ENCODE measurements at places on chromosomes 2 and 18. TPM values are rescaled to one million over a fixed set of nuclear protein-coding genes. Genes with fewer than 3 reads are reported as not detected.

- H3K36me3 ChIP-seq, result no peaks in the 10 kb centered on the region
- H3K27me3 ChIP-seq, result no peaks in the 10 kb centered on the region
- peaks cover 68% of the 10 kb centered on the region for H3K4me1 ChIP-seq
- peak overlapping the region; percentile 96 for H3K27ac ChIP-seq
- peak; percentile 78 for DNase-seq
These were observed 53.5 kb upstream of the ID2 start for GRCh38 chr2:8628179-8628865.

DNA sequence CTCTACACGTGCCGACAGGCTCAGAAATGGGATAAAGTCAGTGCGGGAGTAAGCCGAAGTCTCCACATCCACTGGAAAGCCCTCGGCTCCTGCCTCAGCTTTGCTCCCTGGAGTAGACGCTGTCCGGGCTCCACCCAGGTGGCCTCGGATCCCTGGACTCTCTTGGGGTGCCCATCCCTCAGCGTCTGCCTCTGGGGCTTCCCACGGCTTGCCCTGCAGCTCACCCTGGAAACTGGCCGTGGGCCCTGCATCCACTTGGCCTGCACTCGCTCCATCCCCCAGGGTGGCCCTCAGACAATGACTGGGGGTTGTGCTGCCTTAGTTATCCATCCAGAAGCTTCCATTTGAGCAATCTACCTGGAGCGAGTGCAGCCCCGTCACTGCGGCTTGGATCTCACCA is 36.2 kb upstream of the TAF1B start:
- H3K4me3 ChIP-seq, result no peak overlapping the region
- no peak overlapping the region for H3K27ac ChIP-seq
- H3K4me1 ChIP-seq, result peaks cover 22% of the 10 kb centered on the region
- H3K36me3 ChIP-seq, result no peaks in the 10 kb centered on the region
- no peaks in the 10 kb centered on the region for H3K27me3 ChIP-seq
- DNase-seq, result no peak

- peaks cover 10% of the 10 kb centered on the region for H3K4me1 ChIP-seq
- H3K36me3 ChIP-seq, result no peaks in the 10 kb centered on the region
- peaks cover 5% of the 10 kb centered on the region for H3K27me3 ChIP-seq
- no peak for DNase-seq
- H3K4me3 ChIP-seq, result no peak overlapping the region
These were observed 87.8 kb upstream of the SLC66A3 start for GRCh38 chr2:11067221-11068078.

The MLPH gene
- 31.8 TPM for polyA plus RNA-seq

The FEV gene
- polyA plus RNA-seq, result 11.9 TPM

- peak overlapping the region; percentile 86 for H3K27ac ChIP-seq
- no peak overlapping the region for H3K4me3 ChIP-seq
- peak; percentile 46 for DNase-seq
- H3K4me1 ChIP-seq, result peaks cover 33% of the 10 kb centered on the region
- no peaks in the 10 kb centered on the region for H3K36me3 ChIP-seq
- no peaks in the 10 kb centered on the region for H3K27me3 ChIP-seq
These were observed 308.0 kb upstream of the STON1 start for GRCh38 chr2:48221846-48222516.

The SLC16A14 gene
- 1.9 TPM for polyA plus RNA-seq

GRCh38 chr18:72697706-72698105 is 153.6 kb upstream of the CBLN2 start:
- H3K4me1 ChIP-seq, result no peaks in the 10 kb centered on the region
- no peak overlapping the region for H3K27ac ChIP-seq
- no peaks in the 10 kb centered on the region for H3K36me3 ChIP-seq
- no peaks in the 10 kb centered on the region for H3K27me3 ChIP-seq
- no peak for DNase-seq
- no peak overlapping the region for H3K4me3 ChIP-seq

DNA sequence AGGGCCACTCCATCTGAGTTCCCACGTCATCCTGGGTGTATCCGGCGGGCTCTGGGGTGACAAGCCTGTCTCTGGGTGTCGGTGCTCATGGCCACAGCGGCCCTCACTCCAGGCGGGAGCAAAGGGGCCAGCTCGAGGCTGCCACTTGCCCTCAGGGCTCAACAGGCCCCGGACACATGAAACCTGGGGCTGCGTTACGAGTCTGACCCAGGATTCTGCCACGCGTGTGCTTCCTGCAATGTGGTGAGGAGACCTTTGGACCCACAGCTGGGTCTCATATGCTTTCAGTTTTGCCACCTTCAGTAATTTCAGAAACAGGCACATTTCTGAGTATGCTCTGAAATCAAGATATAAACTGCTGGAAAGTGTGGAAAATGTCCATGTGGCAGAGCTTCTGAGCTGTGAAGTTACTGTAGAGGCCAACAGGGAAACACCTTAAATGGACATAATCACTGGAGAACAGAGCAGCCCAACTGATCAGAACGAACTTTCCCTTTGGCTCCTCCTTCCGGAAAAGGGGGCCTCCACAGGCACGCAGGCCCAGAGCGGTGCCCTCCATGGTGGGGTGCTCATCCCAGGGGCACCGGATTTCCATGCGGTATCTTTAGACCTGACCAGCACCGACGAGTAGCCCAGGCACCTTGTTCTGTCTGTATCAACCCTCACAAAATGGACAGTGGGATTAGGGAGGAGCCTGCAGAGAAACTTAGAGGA is 14.1 kb downstream of the PER2 start:
- H3K4me3 ChIP-seq, result no peak overlapping the region
- DNase-seq, result peak; percentile 91
- no peaks in the 10 kb centered on the region for H3K27me3 ChIP-seq
- H3K27ac ChIP-seq, result peak overlapping the region; percentile 88

DNA sequence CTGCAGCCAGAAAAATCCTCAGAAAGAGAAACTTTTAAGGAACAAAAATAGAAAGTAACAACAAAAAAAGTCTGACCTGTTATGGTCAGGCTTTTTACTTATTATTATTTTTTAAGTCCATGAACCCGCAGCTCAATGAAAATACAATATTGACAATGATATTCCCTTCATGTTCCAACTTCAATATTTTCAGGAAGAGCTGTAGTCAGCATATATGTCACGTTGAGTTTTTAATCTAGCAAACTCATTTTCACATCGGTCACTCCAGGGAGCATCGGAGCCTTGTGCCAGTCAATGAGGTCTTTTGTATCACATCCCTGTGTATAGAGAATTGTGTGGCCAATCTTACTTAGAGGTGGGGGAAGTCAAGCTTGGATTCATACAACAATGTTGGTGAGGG is 568.4 kb upstream of the GCFC2 start:
- H3K4me1 ChIP-seq, result no peaks in the 10 kb centered on the region
- no peak overlapping the region for H3K27ac ChIP-seq
- H3K36me3 ChIP-seq, result no peaks in the 10 kb centered on the region
- no peaks in the 10 kb centered on the region for H3K27me3 ChIP-seq

DNA sequence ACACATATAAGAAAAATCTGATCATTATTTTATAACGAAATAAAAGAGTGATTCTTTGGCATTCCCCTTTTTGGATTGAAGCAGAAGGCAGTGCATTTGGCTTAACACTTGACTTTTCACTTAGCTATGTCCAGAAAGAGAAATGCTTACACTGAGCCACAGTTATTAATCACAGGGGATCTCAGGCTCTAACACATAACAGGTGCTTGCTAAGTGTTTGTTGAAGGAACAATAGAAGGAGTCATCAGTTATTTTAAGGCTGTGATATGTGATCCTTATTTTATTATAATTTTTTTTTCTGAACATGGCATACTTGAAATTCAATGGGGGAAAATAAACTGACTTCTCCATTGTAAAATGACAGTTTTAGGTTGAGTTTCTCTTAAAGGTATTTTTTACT is 209.5 kb downstream of the UBE2E3 start:
- no peak overlapping the region for H3K4me3 ChIP-seq
- DNase-seq, result no peak
- H3K27ac ChIP-seq, result no peak overlapping the region
- no peaks in the 10 kb centered on the region for H3K36me3 ChIP-seq
- H3K27me3 ChIP-seq, result no peaks in the 10 kb centered on the region

- DNase-seq, result no peak
- H3K27ac ChIP-seq, result no peak overlapping the region
- H3K36me3 ChIP-seq, result no peaks in the 10 kb centered on the region
- no peaks in the 10 kb centered on the region for H3K4me1 ChIP-seq
- H3K27me3 ChIP-seq, result peaks cover 56% of the 10 kb centered on the region
- no peak overlapping the region for H3K4me3 ChIP-seq
These were observed 6.2 kb downstream of the CCBE1 start for GRCh38 chr18:59690996-59691395.

The GPR55 gene
- polyA plus RNA-seq, result 0.63 TPM

The LMAN1 gene
- polyA plus RNA-seq, result 94.4 TPM

All from large intestine (tissue), 12 donors.